ENCODE measurements at places on chromosomes 2 and 18.

DNA sequence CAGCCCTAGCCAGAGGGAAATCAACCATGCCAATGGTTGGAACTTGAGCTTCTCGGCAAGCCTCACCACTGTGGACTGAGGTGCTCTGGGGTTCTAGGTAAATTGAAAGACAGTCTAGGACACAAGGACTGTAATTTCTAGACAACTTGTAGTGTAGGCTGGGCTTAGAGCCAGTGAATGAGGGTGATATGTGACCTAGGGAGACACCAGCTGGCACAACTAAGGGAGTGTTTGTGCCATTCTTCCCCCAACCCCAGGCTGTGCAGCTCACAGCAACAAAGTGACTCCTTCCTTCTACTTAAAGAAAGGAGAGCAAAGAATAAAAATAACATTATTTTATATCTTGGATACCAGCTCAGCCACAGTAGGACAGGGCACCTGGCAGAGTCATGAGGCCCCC is 1690.7 kb upstream of the TMEFF2 start:
- no peak for DNase-seq

- no peak for DNase-seq
Measured at GRCh38 chr18:78739115-78739514, 240.5 kb upstream of the SALL3 start.

- DNase-seq, result no peak
Measured at GRCh38 chr2:239233576-239233975, 167.2 kb downstream of the HDAC4 start.

DNA sequence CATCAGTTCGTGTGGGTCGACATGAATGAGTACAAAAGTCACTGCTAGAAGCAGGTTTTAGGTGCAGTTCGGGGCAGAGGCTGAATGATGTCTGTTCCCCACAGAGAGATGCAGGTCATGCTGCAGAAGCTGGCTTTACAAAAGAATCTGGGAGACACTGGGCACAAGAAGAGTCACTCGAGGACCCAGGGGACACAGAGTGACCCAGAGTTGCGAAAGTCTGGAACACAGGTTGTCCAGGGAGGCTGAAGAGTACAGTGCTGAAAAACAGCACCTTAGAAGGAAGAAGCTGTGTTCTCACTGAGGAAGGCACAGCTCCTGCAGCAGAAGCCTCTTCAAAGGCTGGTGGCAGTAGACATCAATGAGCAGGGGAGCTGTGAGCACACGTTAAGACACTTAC is 14.8 kb downstream of the CACNB4 start:
- DNase-seq, result no peak

GRCh38 chr2:167331636-167332232 is 443.5 kb downstream of the XIRP2 start:
- DNase-seq, result no peak

- DNase-seq, result no peak
Measured at GRCh38 chr18:755506-755905, 43.1 kb upstream of the ENOSF1 start.

DNA sequence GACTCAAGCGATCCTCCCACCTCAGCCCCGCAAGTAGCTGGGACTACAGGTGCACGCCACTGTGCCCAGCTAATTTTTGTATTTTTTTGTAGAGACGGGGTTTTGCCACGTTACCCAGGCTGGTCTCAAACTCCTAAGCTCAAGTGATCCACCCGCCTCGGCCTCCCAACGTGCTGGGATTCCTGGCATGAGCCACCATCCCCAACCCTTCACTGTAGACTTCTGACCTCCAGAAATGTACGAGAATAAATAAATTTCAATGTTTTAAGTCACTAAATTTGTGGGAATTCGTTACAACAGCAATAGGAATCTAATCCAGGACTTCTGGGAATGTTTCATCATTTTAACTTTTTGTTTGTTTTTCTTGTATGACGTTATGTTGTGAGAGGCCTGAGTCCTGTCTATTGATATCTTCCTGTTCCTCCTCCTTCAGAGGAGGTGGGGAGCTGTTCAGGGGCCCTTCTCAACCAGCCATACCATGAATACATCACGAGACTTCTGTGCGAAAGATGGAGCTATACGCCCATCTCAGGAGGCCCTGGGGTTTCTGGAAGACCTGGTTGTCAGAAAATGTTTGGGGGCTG is 40.0 kb downstream of the TEX44 start:
- no peak for DNase-seq

DNA sequence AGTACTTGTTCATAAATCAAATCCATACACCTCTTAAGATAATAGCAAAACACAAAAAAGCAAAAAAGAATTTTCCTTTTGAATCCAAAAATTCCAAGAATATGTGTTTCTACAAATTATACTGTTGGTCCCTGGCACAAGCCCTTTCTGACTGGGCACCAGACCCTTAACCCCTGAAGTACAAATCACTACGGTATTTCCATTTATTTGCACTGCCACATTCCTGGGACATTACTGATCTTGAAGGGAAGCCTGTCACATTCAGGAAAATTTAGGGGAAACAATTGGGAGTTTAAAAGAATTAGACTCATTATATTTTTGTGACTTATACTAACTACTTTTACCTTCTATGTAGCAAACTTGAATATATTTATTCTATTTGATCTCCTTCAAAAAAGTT is 98.8 kb downstream of the ZNF521 start:
- no peak for DNase-seq

GRCh38 chr2:37614061-37614738 is 57.2 kb downstream of the CDC42EP3 start:
- no peak for DNase-seq

DNA sequence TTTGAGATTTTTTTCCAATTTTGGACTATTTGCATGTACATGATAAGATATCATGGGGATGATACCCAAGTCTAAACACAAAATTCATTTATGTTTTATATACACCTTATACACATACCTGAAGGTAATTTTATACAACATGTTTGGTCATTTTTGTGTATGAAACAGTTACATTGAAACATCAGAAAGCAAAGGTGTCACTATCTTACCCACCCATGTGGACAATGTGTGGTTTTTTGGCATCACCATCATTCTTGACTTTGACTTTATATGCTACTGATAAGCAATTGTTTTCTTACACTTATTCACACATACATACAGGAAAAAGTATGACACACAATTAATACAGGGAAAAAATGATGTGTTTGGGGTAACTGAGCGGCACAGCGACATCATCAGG is 51.0 kb upstream of the ACVR1 start:
- no peak for DNase-seq

Measured in NCI-H1930 (cell line).